ENCODE measurements at places on chromosomes 5 and 9.
A peak's percentile ranks its signal among the peaks of the same experiment; 100 is the strongest.

GRCh38 chr5:151719228-151720000 lies 32.7 kb upstream of the SPARC start:
- peak; percentile 7 for DNase-seq

DNA sequence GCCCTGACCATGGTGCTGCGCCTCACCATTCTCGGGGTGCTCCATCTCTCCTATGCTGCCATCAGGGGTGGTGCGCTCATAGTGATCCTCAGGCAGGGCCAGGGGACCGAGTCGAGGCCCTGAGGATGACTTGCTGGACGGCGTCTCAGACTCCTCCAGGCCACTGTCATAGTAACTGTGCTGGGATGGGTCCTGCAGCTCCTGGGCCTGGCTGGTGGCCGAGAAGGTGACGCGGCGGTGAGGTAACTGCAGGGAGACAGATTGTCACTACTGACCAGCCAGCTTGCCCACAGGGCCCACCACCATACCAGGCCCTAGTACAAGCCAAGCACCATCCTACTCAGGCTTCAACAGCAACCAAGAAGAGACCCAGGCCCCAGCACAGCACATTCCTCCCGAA lies 21.0 kb downstream of the PCDH1 start:
- DNase-seq = no peak

- no peak for DNase-seq
Measured at GRCh38 chr9:109277451-109277850, 43.4 kb downstream of the EPB41L4B start.

- DNase-seq = no peak
Measured at GRCh38 chr9:22238809-22239684, 207.6 kb upstream of the DMRTA1 start.

- DNase-seq = no peak
Measured at GRCh38 chr9:86187121-86187520, 72.3 kb downstream of the C9orf153 start.

GRCh38 chr5:75351139-75351926 lies 14.3 kb downstream of the HMGCR start:
- peak; percentile 2 for DNase-seq

All from stimulated activated CD4-positive, alpha-beta T cell treated with anti-CD3 and anti-CD28 coated beads, Interleukin-4, amount 100 ng/mL, for 48 hours (primary cell).